NCI-H1048 (cell line): ENCODE measurements at places on chromosomes 12 and 14.

- DNase-seq: no peak
Measured at GRCh38 chr14:98684468-98684867, 587.5 kb downstream of the BCL11B start.

- DNase-seq: no peak
Measured at GRCh38 chr12:3178671-3179313, 101.6 kb downstream of the TSPAN9 start.

DNA sequence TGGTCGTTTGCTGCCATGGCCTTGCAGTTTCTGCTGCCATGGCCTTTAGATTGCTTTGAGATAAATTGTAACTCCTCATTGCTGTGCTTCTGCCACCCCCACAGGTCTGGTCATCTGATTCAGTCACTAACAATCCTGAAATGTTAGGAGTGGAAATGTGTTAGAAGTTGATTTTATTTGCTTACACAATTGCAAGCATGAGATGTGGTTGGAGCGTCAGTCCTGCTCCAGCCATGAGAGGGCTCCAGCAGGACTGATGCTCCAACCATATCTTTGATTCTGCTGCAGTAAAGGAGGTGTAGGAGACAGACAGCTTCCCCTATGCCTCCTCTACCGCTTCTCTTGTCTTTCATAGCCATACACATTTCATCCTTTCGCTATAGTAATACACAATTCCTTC is 226.8 kb upstream of the RGS6 start:
- no peak for DNase-seq

GRCh38 chr12:89882050-89882449 is 173.4 kb upstream of the ATP2B1 start:
- no peak for DNase-seq

DNA sequence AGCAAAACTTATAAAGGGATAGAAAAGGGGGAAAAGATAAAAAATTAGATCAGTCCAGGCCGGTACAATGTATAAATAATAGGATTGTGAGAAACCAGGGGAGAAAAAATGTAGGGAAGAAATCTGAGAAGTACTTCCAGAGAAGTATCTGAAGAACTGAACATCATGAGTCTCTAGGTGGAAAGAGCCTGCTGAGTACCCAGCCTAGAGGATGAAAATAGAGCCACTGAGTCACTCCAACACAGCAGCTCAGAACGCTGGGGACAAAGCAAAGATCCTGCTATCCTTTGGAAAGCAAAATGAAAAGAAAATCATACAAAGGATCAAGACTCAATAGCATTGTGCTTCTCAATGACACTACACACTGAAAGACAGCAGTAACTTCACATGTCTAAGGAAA is 138.0 kb downstream of the ANO6 start:
- no peak for DNase-seq

GRCh38 chr14:76971549-76971948 is 57.0 kb downstream of the IRF2BPL start:
- DNase-seq: no peak
